ENCODE measurements at places on chromosomes 16 and 17.

DNA sequence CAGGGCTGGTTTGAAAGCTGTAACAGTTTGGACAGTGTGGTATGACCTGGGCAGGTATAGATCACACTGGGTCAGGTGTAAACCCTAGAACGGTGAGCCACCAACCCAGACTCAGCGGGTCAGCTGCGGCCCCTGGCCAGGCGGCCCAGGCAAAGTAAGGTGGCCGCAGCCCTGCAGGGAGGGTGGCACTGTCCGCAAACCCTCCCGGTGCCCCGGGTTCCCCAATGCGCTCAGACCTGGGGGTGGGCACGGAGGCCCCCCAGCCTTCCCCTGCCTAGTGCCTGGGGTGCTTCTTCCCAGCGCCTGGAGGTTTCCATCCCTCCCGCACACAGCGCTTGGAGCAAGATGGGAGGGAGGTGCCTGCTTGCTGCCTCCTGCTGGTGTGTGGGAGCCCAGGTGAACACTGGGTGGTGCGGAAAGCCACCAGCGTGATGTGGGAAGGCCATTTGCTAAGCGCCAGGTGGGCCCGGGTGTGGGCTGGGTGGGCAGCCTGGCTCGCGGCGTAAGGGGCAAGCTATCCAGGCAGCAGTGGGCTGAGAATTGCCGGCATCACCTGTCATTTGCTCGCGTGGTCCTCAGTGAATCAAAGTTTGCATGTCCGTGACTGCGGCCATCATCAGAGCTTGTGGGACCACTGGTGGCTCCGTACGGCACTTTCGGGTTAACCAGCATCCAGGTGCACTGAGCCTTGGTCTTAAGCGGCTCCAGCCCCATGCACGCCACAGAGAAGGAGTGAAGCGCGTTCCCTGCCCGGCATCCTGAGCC, 47.3 kb upstream of the GNG13 start:
- DNase-seq = no peak

- no peak for DNase-seq
Measured at GRCh38 chr16:23823475-23824384, 12.1 kb upstream of the PRKCB start.

DNA sequence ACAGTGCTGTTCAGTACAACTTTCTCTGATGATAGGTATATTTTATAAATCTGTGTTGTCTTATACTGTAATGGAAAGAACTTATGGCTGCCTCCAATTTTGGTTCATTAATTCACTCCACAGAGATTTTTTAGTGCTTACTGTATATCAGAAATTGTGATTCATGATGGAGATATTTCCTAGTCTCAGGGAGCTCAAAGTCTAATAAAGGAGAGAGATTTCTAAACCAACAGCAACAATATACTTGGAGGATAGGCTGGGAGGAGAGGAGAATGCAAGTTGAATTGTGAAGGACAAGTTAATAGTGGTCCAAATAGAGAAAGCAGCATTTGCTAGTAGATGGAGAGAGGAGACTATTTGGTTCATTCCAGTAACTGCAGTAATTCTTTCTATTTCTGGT, 63.5 kb downstream of the TANC2 start:
- DNase-seq = peak; percentile 75

DNA sequence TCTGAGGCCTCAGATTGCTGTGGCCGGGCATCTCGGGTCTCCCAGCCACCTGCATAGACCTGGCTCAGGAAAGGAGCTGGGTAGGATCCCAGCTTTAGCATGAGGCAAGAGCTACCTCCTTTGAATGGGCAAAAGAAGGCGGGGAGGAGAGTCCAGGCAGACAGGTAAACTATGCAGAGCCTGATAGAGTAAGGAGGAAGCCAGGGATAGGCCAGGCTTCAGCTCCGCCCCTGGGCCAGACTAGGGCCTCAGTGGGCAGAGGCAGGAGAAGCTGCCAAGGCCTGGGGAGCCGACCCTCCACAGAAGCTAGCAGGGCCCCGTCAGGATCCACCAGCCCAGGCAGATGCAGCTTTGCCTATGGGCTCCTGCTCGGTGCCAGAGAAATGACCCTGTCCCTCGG, 22.6 kb upstream of the UBE2G1 start:
- DNase-seq = no peak

DNA sequence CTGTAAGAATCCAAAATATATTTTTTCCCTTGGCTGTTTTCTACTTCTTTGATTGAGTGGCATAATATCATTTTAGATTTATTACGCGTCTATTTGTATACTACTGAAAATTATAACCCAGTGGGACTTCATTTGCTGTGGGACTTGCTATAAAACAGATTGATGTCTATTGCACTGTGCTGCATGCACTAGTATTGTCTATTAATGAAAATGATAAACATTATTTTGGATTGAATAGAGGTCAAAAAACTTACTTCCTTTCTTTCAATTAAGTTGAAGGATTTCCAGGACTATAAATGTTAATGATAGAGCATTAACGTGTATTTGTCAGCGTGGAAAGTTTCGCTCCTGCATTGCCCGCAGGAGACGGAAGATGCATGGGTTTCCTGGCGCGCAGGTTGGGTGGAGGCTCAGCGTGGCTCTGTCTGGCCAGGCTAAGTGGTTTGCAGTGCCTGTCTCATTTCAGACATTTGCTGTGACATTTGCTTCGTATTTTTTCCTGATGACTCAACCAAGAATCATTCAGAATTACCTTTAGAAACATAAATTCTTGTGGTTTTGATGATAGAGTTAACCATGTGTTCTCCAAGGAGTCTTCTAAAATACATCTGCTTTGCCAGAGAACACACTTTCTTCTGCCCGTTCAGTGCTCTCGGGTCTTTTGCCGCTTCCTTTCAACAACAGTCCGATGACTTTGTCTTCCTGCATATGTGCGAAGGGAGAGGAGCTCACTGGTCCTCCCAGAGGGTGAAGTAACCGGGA, 216.7 kb downstream of the RPTOR start:
- peak; percentile 52 for DNase-seq

DNA sequence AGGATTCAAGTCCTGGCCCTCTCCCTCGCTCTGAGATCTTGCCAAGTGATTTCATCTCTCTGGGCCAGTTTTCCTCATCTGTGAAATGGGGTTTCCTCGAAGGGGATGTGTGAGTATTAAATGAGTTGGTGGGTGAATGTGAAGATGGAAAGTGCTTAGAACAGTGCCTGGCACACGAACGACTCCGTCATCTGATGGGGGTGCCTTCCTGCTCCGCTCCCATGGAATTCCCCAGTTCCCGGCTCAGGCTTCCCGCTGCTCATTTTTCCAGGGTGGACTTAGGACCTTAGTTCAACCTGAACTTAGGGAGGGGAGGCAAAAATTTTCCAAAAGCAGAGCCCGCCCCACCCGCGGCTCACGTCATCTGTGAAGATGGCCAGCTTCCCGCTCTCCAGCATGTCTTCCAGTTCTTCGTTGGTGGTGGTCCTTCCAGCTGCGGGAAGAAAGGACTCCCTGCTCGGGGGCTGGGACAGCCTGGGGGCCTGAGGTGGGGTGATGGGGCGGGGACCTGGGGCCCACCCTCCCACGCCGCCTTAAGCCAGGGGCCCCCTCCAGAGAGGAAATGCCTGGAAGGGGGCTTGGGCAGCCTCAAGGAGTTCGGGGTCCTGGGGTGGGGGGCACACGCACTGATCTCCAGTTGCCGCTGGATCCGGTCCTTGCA, 11.4 kb downstream of the HSD3B7 start:
- DNase-seq = no peak
